ENCODE measurements at places on chromosomes 5 and 9.

- no peaks in the 10 kb centered on the region for H3K27me3 ChIP-seq
- H3K4me3 ChIP-seq, result no peak overlapping the region
- no peak for DNase-seq
- H3K36me3 ChIP-seq, result no peaks in the 10 kb centered on the region
- no peaks in the 10 kb centered on the region for H3K4me1 ChIP-seq
Observed at GRCh38 chr5:167578977-167579692, 712.3 kb upstream of the WWC1 start.

GRCh38 chr5:67291066-67291465 lies 94.5 kb upstream of the CD180 start:
- H3K36me3 ChIP-seq, result no peaks in the 10 kb centered on the region
- no peaks in the 10 kb centered on the region for H3K4me1 ChIP-seq
- no peak for DNase-seq
- no peak overlapping the region for H3K4me3 ChIP-seq
- no peaks in the 10 kb centered on the region for H3K27me3 ChIP-seq

- no peaks in the 10 kb centered on the region for H3K27me3 ChIP-seq
- H3K4me1 ChIP-seq, result no peaks in the 10 kb centered on the region
- H3K27ac ChIP-seq, result no peak overlapping the region
Observed at GRCh38 chr9:16613051-16613450, 257.4 kb downstream of the BNC2 start.

DNA sequence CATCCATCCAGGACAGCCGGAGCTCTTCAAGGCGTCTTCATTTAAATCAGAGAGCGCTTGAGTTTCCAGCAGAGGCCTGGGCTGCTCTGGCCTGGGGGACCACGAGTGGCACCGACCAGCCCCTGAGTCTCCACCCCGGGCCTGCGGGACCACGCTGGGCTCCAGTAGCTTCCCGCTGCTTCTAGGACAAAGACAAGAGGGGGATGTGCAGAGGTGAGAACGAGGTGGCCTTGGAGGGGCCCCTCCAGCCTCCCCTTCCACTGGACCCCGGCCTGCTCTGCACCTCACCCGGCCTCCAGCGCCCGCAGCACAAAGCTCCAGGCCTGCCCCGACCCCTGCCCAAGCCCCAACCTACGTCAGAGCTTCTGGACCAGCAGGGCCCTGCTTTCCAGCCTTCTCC lies 81.6 kb downstream of the IRX2 start:
- H3K36me3 ChIP-seq, result no peaks in the 10 kb centered on the region
- H3K27ac ChIP-seq, result no peak overlapping the region
- H3K27me3 ChIP-seq, result no peaks in the 10 kb centered on the region

DNA sequence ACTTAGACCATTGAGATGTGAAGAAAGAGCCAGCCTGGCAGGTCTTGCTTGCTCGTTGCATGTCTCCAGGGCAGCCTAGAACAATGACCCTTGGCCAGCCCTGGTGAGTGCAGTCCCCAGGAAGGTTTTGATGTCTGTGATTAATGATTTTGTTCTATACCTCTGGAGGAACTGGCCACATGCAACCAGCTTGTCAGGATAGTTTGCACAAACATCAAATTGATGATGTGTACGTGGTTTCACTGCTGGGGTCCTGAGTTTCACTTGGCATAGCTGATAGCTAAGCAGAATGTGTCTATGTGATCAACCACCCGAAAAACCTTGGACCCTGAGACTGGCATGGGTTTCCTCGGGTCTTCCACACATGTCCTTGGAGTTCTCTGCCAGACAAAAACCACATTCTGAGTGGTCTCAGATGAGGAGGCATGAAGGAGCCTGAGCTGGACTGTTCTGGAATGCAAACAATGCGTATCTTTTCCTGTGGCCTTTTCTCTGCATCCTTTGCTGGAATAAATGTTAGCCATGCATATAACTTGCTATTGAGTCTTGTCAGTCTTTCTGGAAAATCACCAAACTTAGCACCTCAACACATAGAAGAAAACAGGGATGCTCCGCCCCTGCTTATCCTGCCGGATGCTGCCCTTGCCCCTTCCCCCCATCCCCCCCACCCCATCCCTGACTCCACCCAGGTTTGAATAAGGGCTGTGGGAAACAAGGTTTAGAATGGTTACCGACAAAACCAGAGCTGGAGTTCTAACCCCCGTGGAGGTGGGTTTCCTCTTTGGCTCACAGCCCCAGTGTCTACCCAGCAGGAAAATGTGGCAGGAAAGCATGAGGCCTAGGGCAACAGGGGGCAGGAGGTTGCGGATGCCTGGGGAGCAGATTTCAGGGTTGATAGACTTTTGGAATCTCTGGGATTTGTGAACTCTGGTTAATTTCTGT lies 50.1 kb upstream of the ANKRD33B start:
- H3K4me3 ChIP-seq, result no peak overlapping the region
- no peaks in the 10 kb centered on the region for H3K4me1 ChIP-seq
- no peaks in the 10 kb centered on the region for H3K27me3 ChIP-seq
- H3K36me3 ChIP-seq, result no peaks in the 10 kb centered on the region
- no peak overlapping the region for H3K27ac ChIP-seq
- no peak for DNase-seq

GRCh38 chr5:103744159-103744558 lies 181.6 kb upstream of the NUDT12 start:
- no peak for DNase-seq
- no peak overlapping the region for H3K4me3 ChIP-seq
- H3K36me3 ChIP-seq, result no peaks in the 10 kb centered on the region
- no peaks in the 10 kb centered on the region for H3K4me1 ChIP-seq
- H3K27me3 ChIP-seq, result no peaks in the 10 kb centered on the region

DNA sequence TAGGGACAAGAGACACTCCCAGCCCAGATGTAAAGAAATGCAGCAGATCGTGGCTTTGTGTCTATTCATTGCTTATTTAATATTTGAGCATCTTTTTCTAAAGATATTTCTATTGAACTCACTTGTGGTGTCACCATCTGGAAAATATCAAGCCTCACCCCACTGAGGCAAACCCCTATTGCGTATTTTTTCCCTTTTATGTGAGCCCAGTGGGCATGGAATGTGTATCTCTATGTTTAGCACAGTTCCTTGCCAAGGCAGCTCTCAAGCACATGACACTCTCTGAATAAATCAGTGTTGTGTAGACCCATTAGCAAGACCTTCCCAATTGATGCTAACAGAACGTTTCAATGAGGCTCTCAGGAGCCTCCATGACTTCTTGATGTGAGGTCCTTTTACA lies 81.6 kb downstream of the TMEM174 start:
- H3K27me3 ChIP-seq, result no peaks in the 10 kb centered on the region
- H3K27ac ChIP-seq, result no peak overlapping the region
- H3K4me3 ChIP-seq, result no peak overlapping the region
- H3K4me1 ChIP-seq, result no peaks in the 10 kb centered on the region

DNA sequence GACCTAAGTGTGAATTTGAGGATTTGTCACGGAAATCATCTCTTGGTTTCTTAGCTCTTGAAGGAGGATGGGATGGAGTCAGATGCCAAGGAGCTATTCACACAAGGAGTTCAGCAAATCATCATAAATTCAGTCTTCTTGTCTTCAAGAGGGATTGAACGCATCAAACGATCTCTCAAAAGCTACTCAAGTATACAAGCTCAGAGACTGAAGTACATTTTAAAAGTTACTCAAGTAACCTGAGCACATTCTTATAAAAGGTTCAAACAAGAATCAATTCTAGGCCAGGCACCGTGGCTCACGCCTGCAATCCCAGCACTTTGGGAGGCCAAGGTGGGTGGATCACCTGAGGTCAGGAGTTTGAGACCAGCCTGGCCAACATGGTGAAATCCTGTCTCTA lies 21.1 kb upstream of the GOLPH3 start:
- no peaks in the 10 kb centered on the region for H3K27me3 ChIP-seq
- H3K27ac ChIP-seq, result no peak overlapping the region
- no peak for DNase-seq

- H3K4me1 ChIP-seq, result no peaks in the 10 kb centered on the region
- no peaks in the 10 kb centered on the region for H3K36me3 ChIP-seq
- DNase-seq, result no peak
- H3K4me3 ChIP-seq, result no peak overlapping the region
- no peak overlapping the region for H3K27ac ChIP-seq
Observed at GRCh38 chr9:98637381-98637780, 71.4 kb downstream of the GABBR2 start.

GRCh38 chr5:14145435-14146334 lies 2.5 kb downstream of the TRIO start:
- peaks cover 10% of the 10 kb centered on the region for H3K4me1 ChIP-seq
- no peaks in the 10 kb centered on the region for H3K36me3 ChIP-seq
- peak overlapping the region; percentile 97 for H3K4me3 ChIP-seq
- no peaks in the 10 kb centered on the region for H3K27me3 ChIP-seq
- peak overlapping the region; percentile 96 for H3K27ac ChIP-seq

DNA sequence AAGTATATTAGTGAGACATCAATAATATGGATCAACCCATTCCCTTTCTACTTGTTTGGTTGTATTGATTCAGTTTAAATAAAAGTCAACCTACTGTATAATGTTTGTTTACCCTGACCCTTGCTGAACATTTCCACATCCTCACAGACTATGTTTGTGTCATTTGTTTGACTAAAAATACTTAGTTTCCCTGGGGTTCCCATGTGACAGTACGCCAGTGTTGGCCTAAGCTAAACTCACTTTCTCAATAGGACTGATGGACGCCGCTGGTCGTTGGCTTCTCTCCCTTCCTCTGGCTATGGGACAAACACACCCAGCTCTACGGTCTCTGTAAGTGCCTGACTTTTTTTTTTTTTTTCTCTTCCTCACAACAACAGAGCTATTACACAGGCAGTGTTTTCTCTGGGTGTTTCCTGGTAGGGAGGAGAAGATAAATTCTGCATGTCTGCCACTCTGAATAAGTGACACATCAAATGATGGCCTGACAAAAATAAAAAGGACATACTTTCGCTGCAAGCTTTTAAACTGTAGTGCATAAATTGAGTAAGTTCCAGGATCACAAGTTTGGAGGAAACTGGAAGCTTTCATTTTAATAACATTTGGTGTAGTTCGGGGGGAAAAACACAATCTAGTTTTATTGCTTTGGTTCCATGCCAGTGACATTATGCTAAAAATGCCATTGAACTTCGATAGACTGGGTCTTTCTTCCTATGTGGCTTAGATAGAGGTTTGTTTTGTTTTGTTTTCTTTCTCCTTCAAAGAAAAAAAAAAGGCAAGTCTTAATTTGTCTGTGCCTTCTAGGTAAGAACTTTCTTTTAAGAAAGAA lies 101.0 kb downstream of the CD180 start:
- H3K36me3 ChIP-seq, result no peaks in the 10 kb centered on the region
- DNase-seq, result peak; percentile 67
- H3K4me1 ChIP-seq, result peaks cover 8% of the 10 kb centered on the region
- no peaks in the 10 kb centered on the region for H3K27me3 ChIP-seq
- H3K4me3 ChIP-seq, result peak overlapping the region; percentile 14

GRCh38 chr9:100216178-100216787 lies 117.2 kb downstream of the INVS start:
- no peaks in the 10 kb centered on the region for H3K4me1 ChIP-seq
- no peak overlapping the region for H3K27ac ChIP-seq
- no peak overlapping the region for H3K4me3 ChIP-seq
- H3K27me3 ChIP-seq, result no peaks in the 10 kb centered on the region

DNA sequence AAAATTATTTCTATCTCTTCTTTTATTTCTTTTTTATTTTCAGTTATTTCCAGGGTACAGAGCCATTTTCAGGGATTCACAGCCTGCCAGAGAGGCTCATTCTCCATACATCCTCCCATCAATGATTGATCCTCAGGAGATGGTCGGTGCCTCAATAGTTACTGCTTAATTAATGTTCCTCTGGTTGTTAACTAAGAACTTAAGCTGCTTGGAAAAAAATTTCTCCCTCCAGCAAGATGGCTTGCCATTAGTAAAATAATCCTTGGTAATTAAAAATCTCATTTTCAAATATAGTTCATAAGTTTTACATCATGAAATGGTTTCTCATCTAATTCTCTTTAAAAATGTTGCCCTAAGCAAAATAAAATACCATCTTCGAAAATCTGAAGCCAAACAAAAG lies 20.0 kb downstream of the MARCHF11 start:
- no peaks in the 10 kb centered on the region for H3K27me3 ChIP-seq
- no peaks in the 10 kb centered on the region for H3K36me3 ChIP-seq
- no peak overlapping the region for H3K27ac ChIP-seq
- no peak for DNase-seq

DNA sequence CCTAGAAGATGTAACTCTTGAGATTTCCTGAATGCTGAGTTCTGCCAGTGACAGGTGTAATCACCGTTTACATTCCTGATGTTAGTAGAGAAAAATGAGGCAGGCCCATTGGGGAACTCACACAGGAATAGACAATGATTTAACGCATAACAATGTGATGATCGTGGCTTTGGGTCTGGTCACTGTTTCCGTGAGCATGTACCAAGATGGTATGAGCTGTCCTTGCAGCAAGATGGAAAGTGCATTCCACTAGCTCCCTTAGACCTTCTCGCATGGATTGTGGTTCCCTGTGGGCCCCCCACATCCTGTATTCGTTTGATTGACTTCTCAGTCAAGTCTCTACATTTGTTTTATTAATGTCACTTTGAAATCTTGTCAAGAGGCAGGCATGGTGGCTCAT lies 124.0 kb upstream of the DAP start:
- no peaks in the 10 kb centered on the region for H3K36me3 ChIP-seq
- no peak overlapping the region for H3K4me3 ChIP-seq
- no peak for DNase-seq
- no peaks in the 10 kb centered on the region for H3K27me3 ChIP-seq

DNA sequence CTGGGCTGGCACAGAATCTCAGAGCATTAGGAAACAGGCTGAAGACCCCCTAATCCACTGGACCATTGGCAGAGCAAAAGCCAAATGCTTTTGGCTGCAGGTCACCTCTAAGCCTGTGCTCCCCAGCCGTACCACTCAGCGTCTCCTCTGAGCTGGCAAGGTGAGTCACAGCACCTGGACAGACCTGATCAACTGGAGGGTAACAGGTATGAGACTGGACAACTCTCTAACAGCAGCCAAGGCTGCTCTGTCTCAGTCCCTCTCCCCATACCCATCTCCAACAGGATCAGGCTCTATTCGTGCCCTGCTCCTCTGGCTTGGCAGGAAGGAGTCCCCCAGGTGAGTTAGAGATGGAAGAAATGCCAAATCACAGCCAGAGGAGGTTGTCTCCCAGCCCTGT lies 4.7 kb downstream of the GOLGA2 start:
- H3K27me3 ChIP-seq, result no peaks in the 10 kb centered on the region
- no peaks in the 10 kb centered on the region for H3K36me3 ChIP-seq
- H3K4me1 ChIP-seq, result peaks cover 10% of the 10 kb centered on the region
- H3K4me3 ChIP-seq, result no peak overlapping the region
- peak overlapping the region; percentile 70 for H3K27ac ChIP-seq

DNA sequence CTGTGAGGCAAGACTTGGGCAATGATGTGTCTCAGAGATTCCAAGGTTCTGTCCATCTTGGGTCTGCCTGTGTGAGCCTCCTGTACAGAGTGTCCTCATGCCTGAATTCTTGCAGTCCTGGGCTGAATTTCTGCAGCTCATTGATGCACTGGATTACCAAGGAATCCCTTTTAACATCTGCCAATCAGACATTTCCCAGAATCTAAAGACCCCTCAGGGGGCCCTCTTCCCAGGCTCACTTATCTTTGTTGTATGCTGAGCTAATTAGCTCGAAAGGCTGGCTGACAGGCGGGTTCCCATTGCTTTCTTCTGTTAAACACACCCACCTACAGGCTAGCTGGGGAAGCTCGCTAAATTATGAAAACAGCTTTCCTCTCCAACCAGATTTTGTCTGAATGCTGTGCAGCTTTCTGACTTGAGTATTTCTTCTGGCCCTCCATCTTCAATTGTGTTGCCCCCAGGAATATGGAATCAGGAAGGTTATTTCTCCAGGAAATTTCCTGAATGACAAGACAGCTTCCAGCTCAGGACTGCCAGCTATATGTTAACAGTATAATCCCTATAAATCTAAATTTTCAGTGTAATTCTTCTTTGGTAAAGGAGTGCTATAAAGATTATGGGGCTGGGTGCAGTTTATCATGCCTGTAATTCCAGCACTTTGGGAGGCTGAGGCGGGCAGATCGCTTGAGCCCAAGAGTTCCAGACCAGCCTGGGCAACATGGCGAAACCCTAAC lies at the start of gene LIX1:
Gene LIX1, minus strand, starts transcription at position 91 of the 734 bp plus-strand sequence. Its CDS starts 35 bp downstream, at position 56.
- no peaks in the 10 kb centered on the region for H3K36me3 ChIP-seq
- H3K4me1 ChIP-seq, result no peaks in the 10 kb centered on the region
- H3K27ac ChIP-seq, result no peak within 1 kb of the TSS
- no peaks in the 10 kb centered on the region for H3K27me3 ChIP-seq
- H3K4me3 ChIP-seq, result no peak within 1 kb of the TSS

All from breast epithelium (tissue), 4 donors.